ENCODE measurements at places on chromosomes 3 and 15. TPM values are rescaled to one million over a fixed set of nuclear protein-coding genes. Genes with fewer than 3 reads are reported as not detected.

DNA sequence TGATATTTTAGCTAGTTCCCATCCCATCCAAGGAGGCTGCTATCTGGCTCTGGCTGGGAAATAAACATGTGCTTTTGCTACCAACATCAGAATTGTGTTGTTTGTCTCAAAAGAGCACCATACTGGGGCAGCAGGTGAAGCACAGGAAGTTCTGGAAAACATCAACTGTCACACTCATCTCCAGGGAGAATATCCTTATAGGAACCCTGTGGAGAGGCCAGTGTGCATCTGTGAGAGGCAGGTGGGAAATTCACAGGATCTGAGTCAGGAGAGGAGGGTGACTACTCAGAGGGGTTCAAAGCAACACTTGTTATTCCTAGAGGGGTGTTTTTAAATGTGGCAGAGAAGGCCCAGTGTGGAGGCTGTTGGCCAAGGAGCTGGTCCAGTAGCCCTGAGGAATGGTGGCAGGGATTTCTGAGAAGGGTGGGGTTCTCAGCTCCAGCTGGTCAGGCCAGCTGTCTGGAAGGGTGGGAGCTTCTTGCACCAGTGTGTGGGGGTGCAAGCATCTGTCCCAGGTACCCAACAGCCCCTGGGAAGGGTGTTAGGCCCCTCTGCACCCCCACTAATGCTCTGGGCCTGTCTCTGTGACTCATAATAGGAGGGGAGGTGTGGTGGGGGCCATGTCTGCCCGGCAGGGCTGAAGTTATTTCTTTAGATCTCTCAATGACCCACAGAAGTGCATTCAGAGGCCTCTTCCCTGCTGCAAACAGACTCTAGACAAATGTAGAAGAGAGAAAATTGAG lies 28.7 kb downstream of the RPSA start:
- H3K4me1 ChIP-seq, result no peaks in the 10 kb centered on the region
- no peak overlapping the region for H3K27ac ChIP-seq
- H3K36me3 ChIP-seq, result no peaks in the 10 kb centered on the region
- DNase-seq, result no peak
- H3K27me3 ChIP-seq, result no peaks in the 10 kb centered on the region

GRCh38 chr3:173398111-173398479 lies 551 bp downstream of the NLGN1 start:
- no peaks in the 10 kb centered on the region for H3K36me3 ChIP-seq
- H3K4me1 ChIP-seq, result peaks cover 3% of the 10 kb centered on the region
- H3K27ac ChIP-seq, result peak overlapping the region; percentile 67
- H3K27me3 ChIP-seq, result peaks cover 22% of the 10 kb centered on the region

DNA sequence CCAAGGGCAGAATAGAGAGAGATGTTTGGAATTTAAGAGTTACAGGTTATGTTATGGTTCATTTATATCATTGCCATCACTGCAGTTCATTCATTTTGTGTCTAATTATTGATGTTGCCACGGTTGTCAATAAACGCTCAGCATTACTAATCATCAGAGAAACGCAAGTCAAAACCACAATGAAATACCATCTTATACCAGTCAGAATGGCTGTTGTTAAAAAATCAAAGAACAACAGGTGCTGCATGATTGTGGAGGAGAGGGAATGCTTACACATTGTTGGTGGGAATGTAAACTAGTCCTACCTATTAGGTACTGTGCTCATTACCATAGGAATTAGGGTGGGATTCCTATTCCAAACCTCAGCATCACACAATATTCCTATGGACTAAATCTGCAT lies 350.5 kb downstream of the TIGIT start:
- H3K4me1 ChIP-seq, result no peaks in the 10 kb centered on the region
- no peak overlapping the region for H3K27ac ChIP-seq
- no peak overlapping the region for H3K4me3 ChIP-seq

- H3K27me3 ChIP-seq, result no peaks in the 10 kb centered on the region
- no peak overlapping the region for H3K27ac ChIP-seq
- no peak overlapping the region for H3K4me3 ChIP-seq
- H3K36me3 ChIP-seq, result peaks cover 88% of the 10 kb centered on the region
- no peak for DNase-seq
- H3K4me1 ChIP-seq, result no peaks in the 10 kb centered on the region
Observed at GRCh38 chr3:45730409-45731154, 41.4 kb downstream of the SACM1L start.

Gene CLDN16
- 0.38 TPM for total RNA-seq

Gene DUOXA1
- total RNA-seq, result 1.4 TPM

Gene SKOR1
- 0.23 TPM for total RNA-seq

Gene NEK11
- 0.27 TPM for total RNA-seq

Gene SPTBN5
- total RNA-seq, result 2.0 TPM
